Cortex of kidney (tissue), 1 donor: ENCODE measurements at places on chromosomes 5 and 9.

DNA sequence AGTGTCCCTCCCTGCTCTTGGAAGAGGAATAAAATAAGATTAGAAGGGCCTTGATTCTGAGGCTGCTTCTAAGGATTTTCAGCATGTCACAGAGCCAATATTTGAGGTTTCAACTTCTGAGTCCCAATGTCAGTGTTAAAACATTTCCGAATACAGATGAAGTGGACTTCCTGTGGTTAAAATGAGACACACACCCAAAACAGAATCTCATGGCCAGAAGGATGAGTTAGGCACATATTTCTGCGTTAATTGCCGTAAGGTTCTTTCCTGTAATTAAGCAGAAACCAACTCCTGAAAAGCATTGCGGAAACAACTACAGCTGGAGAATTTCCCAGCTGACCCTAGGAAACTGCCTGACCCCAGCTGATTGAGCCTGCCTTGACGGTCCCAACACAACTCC is 10.4 kb upstream of the ZNF354B start:
- no peak for DNase-seq

- DNase-seq = no peak
These were observed 55.5 kb downstream of the TENT4A start for GRCh38 chr5:6768590-6769230.

DNA sequence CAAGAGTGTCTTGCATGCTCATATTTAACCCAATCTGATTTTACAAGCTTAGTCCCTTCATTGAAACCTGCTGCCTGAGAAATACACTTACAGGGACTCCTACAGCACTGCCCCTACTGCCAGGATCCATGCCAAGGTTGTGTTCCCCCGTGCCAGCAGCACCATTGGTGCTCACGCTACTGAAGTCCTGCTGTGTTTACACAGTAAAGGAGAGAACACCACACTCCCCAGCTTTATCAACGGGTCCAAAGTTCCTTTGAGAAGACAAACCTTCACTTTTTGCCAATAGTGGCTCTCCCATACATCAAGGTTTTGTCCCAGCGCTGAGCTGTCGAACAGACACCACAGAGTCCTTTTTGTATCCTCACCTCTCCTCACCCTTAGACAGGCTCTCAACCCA is 155.1 kb upstream of the WWC1 start:
- DNase-seq = no peak

DNA sequence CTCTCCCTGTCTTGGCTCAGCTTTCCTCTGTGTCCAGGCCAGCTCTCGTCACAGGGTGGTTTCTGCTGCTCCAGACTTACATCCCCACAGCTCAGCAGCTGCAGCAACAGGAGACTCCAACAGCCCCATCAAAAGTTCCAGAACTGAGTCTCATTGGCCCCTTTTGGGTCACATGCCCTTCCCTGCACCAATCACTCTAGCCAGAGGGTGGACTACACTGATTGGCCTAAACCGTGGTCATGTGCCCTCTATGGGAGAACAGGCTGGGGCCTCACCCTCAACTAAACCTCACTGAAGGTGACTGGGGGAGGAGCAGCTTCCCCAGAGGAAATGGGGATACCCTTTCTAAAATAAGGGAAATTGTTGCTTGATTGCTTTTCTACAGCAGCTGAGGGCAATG is 44.4 kb upstream of the CPLX2 start:
- no peak for DNase-seq
